ENCODE measurements at places on chromosomes 11 and 22.
A peak's percentile ranks its signal among the peaks of the same experiment; 100 is the strongest.

DNA sequence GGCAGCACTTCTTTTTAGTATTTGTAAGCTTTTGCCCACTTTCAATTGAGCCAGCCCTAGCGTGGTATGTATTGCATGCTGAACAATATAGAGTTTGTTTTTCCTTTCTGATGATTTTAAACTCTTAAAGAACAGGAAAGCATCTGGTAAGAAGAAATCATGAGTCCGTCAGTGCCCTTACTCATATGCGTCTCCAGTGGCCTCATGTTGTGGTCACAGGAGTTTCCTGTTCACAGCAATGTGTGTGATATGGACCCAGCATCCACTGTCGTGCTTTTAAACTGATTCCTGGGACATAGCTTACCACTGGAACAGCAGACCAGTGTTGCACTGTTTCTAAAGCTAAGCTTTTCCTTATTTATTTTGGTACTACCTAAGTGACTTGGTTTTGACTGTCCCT is 40.1 kb downstream of the BID start:
- DNase-seq, result no peak

- DNase-seq, result no peak
Measured at GRCh38 chr11:105003151-105003550, 19.8 kb downstream of the CASP5 start.

- no peak for DNase-seq
Measured at GRCh38 chr11:128720522-128720985, 26.7 kb downstream of the FLI1 start.

GRCh38 chr11:66607126-66607834 is 9.2 kb upstream of the RBM14 start:
- DNase-seq, result no peak

- DNase-seq, result no peak
Measured at GRCh38 chr11:106304274-106304673, 226.8 kb downstream of the AASDHPPT start.

DNA sequence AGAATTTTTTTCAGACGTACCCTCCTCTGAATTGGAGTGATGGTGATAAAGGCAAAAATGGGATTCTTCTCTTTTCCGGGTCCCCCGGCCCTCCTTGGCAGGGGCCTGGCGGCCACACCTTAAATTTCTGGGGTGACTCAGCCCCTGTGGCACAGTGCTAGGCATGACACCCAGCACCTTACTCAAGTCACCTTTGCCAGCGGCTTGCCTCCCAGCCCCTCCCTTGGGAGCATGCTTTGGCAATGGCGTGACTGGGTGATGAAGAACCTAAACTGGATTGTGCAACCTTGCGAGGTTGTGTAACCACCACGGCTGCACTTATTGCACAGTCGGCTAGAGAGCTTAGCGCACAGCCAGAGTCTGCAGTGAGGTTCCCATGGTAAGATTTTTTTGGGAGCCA is 16.2 kb upstream of the LDLRAD3 start:
- DNase-seq, result no peak

- no peak for DNase-seq
Measured at GRCh38 chr22:30906946-30907345, 61.6 kb downstream of the MORC2 start.

- DNase-seq, result no peak
Measured at GRCh38 chr11:1862588-1863351, 9.9 kb downstream of the LSP1 start.

GRCh38 chr11:63543711-63544110 is 7.1 kb downstream of the PLAAT4 start:
- no peak for DNase-seq

DNA sequence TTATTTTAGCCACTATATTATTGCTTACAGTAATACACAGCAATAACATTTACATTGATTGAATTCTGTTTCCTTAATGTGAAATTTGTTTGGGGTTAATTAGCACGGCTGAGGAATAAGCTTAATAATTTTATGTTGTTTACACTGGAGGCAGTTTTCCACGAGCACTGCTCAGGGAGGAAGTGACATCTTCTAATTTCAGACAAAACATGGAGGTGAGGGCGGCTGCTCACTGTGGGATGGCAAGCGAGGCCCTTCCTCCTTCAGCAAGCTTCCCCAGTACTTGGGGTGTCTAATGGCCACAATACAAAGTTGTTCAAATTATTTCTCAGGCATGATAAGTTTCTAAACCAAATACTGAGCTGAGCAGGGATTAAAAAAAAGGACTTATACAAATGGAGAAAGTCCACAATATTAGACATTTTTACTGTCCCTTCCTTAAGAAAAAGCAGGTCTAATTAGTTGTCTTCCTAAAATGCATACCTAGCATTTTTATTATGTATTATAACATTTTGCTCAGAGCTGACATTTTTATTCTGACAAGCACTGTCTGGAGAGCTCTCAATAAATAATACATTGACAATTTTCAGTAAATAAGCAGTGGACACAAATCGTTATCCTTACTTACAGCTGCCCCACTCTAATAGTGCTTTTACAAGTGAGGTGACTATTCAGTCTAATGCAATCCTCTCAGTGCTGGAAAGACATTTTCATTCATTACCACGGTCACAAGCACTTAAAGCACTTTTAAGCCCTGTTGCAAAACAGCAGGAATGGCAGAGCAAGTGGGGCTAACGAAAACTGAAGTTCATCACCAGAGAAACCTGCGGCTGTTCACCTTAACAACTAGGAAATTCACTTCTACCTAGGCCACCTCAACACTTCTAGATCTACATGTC is 56.2 kb downstream of the SOX6 start:
- DNase-seq, result no peak

DNA sequence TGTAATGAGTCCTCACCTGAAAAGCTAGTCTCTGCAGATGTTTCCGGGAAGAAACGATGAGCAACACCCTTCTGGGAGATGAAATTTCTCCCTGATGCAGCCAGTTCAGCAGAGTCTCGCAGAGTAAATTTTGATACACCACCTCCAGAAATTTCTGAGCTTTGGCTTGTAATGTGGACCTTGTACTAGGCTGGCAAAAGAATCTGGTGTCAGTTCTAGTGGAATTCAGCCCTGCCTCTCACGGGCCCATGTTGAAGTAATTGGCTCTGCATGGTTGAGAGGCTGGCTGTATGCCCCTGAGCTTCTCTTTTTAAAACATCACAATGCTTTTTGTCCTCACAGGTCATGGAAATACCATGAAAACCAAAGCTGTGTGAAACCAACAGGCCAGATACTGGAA is at the start of gene GLYAT:
TSS of gene GLYAT (minus strand) at position 125 of the 400 bp plus-strand sequence. CDS start 7,447 bp downstream, outside the sequence.
- no peak for DNase-seq

GRCh38 chr11:78551066-78551465 is 23.6 kb downstream of the NARS2 start:
- DNase-seq, result no peak

DNA sequence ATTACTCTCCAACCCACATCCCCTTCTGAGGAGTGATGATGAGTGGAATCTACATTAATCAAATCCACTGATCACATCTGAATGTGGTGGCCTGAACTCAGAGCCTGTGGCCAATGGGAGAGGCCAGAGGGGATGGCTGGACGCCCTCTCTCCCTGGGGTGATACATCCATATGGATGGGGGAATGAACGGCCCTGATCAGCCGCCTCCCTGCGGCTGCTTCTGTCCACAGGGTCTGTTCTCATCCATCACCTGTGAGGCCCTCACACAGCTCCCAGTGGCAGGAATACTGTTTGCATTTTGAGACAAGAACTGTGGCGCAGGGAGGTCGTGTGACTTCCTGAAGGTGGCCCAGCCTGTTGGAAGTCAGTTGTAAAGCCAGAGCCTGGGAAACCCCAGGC is 78.3 kb upstream of the SHISAL1 start:
- no peak for DNase-seq

DNA sequence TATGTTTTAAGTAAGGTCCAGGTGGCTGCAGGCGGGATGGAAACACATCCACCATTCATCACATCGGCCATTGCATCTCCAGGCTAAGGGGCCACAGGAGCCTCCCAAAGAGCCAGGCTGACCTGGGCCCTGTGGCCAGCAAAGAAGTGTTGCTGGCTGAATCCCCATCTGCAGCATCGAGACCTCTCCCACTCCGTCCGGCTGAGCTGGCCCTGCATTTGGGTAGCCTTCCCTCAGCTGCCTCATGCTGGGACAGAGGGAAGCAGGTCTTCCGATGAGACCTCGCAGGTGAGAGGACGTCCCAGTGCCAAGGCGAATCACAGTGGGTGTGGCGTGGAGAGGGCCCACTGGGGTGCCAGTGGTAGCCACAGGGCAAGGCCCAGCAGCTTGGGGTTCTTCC is 24.5 kb downstream of the RSPH14 start:
- DNase-seq, result no peak

GRCh38 chr22:21904250-21904789 is 36.9 kb upstream of the MAPK1 start:
- no peak for DNase-seq

DNA sequence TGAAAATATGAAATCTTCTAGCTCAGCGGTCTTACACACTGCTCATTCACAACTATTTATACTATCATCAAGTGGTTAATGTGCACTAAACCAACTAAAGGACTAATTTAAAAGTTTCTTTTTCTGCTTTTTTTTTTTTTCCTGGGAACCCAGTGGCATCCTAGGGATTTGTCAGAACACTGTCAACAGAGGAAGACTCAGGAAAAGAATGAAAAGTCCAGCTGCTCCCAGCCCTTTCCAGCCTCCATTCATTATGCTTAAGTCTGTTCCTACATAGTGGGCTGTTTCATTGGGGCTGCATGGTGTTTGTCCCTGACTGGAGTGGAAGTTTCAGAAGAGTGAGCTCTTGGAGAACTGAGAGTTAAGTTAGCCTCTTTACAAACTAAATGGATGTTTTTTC is 391.1 kb downstream of the AASDHPPT start:
- no peak for DNase-seq

DNA sequence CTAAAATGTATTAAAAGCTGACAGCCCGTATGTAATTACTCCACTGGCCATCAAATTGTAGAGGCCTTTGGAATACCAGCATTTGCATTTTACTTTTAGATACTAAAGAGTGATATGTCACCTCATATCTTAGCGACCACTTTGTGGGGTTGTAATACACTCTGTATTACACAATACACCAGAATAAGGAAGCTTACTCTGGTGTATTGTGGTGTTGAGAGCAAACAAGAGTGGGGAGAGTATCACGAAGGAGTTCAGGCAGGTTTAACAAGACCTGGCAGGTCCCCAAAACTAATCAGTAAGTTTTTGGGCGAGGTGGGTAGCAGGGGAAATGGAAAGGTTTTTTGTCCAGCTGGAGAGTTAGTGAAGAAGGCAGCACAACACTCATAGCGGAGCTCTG is 3.2 kb downstream of the NUP50 start:
- DNase-seq, result no peak

- no peak for DNase-seq
Measured at GRCh38 chr22:28024422-28024888, 105.4 kb upstream of the PITPNB start.

DNA sequence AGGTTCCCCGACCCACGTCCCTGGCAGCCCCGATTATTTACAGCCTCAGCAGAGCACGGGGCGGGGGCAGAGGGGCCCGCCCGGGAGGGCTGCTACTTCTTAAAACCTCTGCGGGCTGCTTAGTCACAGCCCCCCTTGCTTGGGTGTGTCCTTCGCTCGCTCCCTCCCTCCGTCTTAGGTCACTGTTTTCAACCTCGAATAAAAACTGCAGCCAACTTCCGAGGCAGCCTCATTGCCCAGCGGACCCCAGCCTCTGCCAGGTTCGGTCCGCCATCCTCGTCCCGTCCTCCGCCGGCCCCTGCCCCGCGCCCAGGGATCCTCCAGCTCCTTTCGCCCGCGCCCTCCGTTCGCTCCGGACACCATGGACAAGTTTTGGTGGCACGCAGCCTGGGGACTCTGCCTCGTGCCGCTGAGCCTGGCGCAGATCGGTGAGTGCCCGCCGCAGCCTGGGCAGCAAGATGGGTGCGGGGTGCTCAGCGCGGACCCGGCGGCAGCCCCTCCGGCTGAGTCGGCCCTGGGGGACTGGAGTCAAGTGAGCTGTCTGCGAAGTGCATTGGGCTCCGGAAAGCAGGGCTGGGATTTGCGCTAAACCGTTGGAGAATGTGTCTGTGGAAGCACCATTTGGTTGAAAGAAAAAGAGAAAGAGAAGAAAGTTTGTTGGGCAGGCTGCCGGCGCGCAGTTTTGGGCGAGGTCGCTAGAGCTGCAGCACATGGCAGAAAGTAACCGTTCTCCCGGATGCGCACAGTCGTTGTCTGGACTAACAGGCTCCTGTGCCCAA is at the start of gene CD44:
TSS of gene CD44 (plus strand) at position 229 of the 779 bp plus-strand sequence. CDS start at position 362, 133 bp downstream.
- DNase-seq, result peak; percentile 66

GRCh38 chr11:8683115-8683807 is 669 bp downstream of the RPL27A start:
- no peak for DNase-seq

GRCh38 chr11:70466154-70466553 is 67.8 kb downstream of the CTTN start:
- DNase-seq, result no peak

DNA sequence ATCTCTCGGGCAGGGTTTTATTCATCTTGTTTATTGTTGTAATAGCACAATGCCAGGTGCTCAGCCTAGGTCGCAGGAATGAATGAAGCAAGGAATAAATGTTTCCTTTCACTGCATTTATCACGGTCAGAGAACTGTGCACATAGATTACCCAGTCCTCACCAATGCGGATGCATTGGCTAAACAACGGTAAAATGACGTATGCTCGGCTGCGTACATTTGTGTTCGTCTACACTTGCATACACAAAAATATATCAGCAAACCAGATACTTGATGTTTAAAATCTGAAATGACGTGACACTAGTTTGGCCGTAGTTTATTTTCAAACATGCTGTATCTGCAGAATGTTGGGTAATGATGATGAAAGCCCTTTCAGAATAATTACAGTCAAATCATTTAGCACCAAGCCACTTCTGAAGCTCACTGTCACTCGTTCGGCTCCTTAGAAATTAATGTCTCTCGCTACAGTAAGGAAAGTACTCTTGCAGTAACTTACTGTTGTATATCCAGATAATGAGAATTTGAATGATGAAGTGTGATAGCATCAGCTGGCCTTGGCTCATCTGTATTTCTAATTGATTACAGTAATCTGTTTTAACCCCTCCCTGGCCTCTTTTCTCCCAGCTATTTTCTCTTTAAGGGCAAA is 268.9 kb downstream of the LRRC4C start:
- no peak for DNase-seq

- DNase-seq, result no peak
Measured at GRCh38 chr11:2576549-2576948, 123.2 kb downstream of the KCNQ1OT1 start.

DNA sequence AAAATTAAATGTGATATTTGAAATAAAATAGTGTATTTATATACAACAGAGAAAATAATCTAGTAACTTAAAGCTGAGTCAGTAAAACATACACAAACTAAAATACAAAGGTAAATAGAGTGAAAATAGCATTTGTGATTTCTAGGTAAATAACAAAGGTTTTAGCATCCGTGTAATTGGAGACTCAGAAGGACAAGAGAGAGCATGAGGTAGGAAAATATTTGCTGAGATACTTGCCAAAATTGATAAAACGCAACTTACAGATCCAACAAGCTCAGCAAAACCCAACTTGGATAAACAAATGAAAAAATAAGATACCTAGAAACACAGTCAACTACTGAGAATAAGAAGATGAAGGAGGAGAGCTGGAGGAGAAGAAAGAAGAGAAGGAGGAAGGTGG is 634.7 kb upstream of the CCDC179 start:
- no peak for DNase-seq

GRCh38 chr11:96293598-96294021 is 49.4 kb downstream of the MAML2 start:
- no peak for DNase-seq

Measured in activated CD8-positive, alpha-beta memory T cell treated with anti-CD3 and anti-CD28 coated beads for 1 hour (primary cell).